Fibroblast of lung (primary cell): ENCODE measurements at places on chromosomes 6 and 20. TPM values are rescaled to one million over a fixed set of nuclear protein-coding genes. Genes with fewer than 3 reads are reported as not detected.

Gene HLA-DQA1
- total RNA-seq = 0.26 TPM in 1 of 2 replicates, not detected in the other

Gene GNRH2
- not detected in 2 replicates for total RNA-seq

Gene PLTP
- 110 and 132 TPM in 2 replicates for total RNA-seq

Gene COL10A1
- 1.3 and 40.1 TPM in 2 replicates for total RNA-seq

Gene C6orf163
- total RNA-seq = 1.8 and 2.8 TPM in 2 replicates

Gene TGM3
- under 0.01 TPM in 1 of 2 replicates, not detected in the other for total RNA-seq

Gene SIRT5
- total RNA-seq = 9.8 and 13.5 TPM in 2 replicates

DNA sequence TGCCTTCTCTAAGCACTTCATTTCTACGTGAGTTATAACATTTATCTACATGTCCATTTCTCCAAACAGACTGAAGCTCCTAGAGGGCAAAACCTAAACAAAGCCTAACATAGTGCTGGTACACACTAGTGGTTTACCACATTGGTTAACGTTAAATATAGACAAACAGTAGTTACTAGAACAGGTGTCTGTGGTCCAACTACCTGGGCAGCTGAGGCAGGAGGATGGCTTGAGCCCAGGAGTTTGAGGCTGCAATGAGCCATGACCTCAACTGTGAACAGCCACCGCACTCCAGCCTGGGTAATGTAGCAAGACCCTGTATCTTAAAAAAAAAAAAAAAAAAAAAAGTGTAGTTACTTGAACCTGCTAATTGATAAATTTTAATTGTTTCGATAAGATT, 26.5 kb downstream of the PTPRK start:
- no peak overlapping the region for H3K4me3 ChIP-seq
- no peaks in the 10 kb centered on the region for H3K36me3 ChIP-seq

DNA sequence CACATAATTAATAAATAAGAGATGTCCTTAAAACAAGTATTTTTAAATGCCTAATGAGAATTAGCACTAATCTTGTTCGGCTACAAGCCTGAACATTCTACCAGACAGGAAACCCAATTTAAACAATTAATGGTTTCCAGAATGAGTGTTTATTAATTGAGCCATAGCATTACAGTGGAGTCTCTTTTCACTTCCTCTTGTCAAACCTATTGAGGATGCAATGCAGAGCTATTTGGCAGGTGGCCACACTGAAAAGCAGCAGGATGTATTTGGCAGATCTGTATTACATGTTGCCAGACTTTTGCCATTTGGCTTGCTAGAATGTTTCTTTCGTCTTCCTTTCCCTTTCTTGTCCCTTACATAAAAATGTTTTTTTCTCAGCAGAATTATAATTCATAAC, 475.2 kb upstream of the MARCKS start:
- no peaks in the 10 kb centered on the region for H3K36me3 ChIP-seq
- no peak overlapping the region for H3K27ac ChIP-seq
- DNase-seq = peak; percentile 84
- no peak overlapping the region for H3K4me3 ChIP-seq
- no peaks in the 10 kb centered on the region for H3K27me3 ChIP-seq
- H3K4me1 ChIP-seq = peaks cover 6% of the 10 kb centered on the region

- H3K36me3 ChIP-seq = no peaks in the 10 kb centered on the region
- no peak overlapping the region for H3K4me3 ChIP-seq
- H3K4me1 ChIP-seq = peaks cover 2% of the 10 kb centered on the region
- H3K27me3 ChIP-seq = no peaks in the 10 kb centered on the region
Observed at GRCh38 chr6:75334266-75335040, 49.9 kb upstream of the TMEM30A start.

DNA sequence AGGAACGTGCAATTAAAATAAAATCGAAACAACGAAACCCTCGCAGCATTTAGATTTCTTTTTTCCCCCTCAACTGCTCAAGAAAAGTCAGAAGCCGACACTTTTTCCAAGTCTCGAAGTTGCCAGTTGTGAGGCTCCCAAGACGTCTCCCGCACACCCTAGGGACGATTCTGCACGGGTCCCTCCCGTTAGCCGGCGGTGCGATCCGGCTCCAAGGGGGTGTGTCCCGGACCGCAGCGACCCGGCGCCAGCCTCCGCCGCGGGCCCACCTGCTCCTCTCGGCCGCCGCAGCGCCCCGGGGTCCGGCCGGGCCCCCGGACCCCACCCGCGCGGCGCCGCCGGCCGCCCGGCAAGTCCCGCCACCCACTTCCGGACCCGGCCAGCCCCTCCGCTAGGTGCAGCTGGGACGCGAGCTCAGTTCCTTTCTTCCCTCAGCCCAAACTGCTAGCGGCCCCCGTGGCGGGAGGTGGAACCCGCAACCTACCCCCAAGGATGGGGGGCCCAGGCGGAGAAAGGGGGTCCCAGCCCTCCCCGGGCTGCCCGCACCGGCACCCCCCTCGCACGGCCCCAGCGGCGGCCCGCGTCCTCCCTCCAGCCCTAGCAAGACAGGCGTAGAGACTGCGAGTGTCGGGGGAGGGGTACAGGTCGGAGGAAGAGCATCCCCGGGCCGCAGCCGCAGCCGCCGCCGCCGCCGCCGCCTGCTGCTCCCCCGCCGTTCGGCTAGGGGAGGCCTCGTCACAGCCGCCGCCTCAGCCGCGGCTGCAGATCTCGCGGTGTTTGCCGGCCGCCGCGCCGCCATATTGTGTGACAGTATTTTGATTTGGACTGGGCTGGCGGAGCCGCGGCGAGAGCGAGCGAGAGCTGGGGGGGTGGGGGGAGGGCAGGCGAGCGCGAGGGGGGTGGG, 520 bp upstream of the TAB2 start:
- peak overlapping the region; percentile 89 for H3K27ac ChIP-seq
- no peaks in the 10 kb centered on the region for H3K36me3 ChIP-seq
- H3K4me1 ChIP-seq = peaks cover 6% of the 10 kb centered on the region
- peak overlapping the region; percentile 92 for H3K4me3 ChIP-seq
- H3K27me3 ChIP-seq = no peaks in the 10 kb centered on the region

DNA sequence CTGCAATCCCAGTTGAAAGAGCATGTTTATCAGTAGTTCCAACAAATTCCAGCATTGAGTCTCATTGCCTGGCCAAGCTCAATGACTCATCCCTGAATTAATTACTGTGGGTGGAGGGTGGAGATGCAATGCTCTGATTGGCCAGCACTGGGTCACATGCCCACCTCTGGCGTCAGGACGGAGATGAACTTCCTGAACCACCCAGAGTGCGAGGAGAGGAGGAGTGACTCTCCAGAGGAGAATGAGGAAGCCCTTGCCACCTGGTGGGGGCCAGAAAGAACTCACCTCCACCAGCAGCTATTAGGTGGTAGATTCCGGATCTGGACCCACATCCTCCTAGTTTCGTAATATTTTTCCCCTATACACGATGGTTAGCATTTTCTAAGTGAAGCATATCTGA, 283.9 kb downstream of the TBC1D7 start:
- H3K27ac ChIP-seq = no peak overlapping the region
- H3K36me3 ChIP-seq = no peaks in the 10 kb centered on the region
- no peaks in the 10 kb centered on the region for H3K27me3 ChIP-seq
- H3K4me3 ChIP-seq = no peak overlapping the region
- DNase-seq = no peak

- H3K4me1 ChIP-seq = peaks cover 4% of the 10 kb centered on the region
- H3K27me3 ChIP-seq = no peaks in the 10 kb centered on the region
- no peak overlapping the region for H3K4me3 ChIP-seq
- no peak overlapping the region for H3K27ac ChIP-seq
- peak; percentile 56 for DNase-seq
- no peaks in the 10 kb centered on the region for H3K36me3 ChIP-seq
Observed at GRCh38 chr6:48423640-48424365, 312.8 kb upstream of the PTCHD4 start.

GRCh38 chr6:73774311-73774774, 78.3 kb downstream of the CD109 start:
- no peak overlapping the region for H3K27ac ChIP-seq
- peak; percentile 91 for DNase-seq
- no peaks in the 10 kb centered on the region for H3K27me3 ChIP-seq
- H3K36me3 ChIP-seq = no peaks in the 10 kb centered on the region

GRCh38 chr6:124961777-124962638, at the start of gene RNF217:
RNF217 (plus strand) TSS chr6:124962437; CDS start chr6:124962545, 108 bp downstream.
- DNase-seq = peak; percentile 80
- H3K36me3 ChIP-seq = no peaks in the 10 kb centered on the region
- H3K27ac ChIP-seq = peak within 1 kb of the TSS; percentile 89
- no peaks in the 10 kb centered on the region for H3K27me3 ChIP-seq

GRCh38 chr20:7470912-7471311, 469.3 kb downstream of the HAO1 start:
- no peak for DNase-seq
- H3K27me3 ChIP-seq = no peaks in the 10 kb centered on the region
- H3K27ac ChIP-seq = no peak overlapping the region
- H3K36me3 ChIP-seq = no peaks in the 10 kb centered on the region
- H3K4me3 ChIP-seq = no peak overlapping the region

GRCh38 chr6:91812596-91813274, 1225.9 kb upstream of the MAP3K7 start:
- H3K4me3 ChIP-seq = no peak overlapping the region
- H3K4me1 ChIP-seq = no peaks in the 10 kb centered on the region

DNA sequence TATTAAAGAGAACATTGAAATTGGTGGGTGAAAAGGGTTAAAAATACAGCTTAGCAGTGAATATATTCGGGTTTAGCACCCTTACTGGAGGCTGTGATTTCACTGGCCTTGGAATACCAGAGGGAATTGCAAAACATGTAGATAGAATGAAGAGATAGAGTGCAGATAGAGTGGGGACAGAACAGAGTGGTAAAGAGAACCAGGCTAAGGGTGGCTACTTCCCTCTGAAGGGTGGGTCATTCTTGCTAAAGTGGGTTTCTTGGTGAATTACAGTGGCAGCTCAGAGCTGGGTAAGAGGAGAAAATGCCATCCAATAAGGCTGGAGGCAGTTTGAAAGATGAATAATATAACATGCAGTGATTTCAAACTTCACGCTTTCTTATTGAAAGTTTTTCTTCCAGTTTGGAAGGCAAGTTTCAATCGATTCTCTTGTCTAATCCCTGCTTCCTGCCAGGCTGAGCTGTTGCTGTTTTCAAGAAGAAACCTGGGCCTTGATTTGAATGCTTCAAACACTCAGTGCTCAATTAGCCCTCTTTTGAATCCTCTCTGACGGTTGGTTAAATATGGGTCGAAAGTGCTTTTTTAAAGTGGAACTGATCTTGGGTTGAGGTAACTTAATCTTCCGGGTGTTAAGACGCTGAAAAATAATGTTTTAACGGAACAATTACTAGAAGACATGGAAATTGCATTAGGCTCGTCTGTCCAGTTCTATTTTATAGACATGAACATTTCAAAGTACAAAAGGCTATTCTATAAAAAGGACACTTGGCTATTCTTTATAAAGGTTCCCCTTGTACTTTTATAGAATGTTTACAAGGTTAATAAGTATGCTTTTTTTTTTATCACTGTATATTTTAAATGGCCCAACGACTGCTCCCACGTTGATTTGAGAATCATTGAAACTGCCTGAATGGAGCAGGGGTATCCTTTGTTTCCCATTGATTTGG, 203.3 kb downstream of the BCAS1 start:
- H3K27me3 ChIP-seq = no peaks in the 10 kb centered on the region
- DNase-seq = no peak
- no peaks in the 10 kb centered on the region for H3K36me3 ChIP-seq
- no peak overlapping the region for H3K4me3 ChIP-seq
- peaks cover 12% of the 10 kb centered on the region for H3K4me1 ChIP-seq
- H3K27ac ChIP-seq = peak overlapping the region; percentile 50

DNA sequence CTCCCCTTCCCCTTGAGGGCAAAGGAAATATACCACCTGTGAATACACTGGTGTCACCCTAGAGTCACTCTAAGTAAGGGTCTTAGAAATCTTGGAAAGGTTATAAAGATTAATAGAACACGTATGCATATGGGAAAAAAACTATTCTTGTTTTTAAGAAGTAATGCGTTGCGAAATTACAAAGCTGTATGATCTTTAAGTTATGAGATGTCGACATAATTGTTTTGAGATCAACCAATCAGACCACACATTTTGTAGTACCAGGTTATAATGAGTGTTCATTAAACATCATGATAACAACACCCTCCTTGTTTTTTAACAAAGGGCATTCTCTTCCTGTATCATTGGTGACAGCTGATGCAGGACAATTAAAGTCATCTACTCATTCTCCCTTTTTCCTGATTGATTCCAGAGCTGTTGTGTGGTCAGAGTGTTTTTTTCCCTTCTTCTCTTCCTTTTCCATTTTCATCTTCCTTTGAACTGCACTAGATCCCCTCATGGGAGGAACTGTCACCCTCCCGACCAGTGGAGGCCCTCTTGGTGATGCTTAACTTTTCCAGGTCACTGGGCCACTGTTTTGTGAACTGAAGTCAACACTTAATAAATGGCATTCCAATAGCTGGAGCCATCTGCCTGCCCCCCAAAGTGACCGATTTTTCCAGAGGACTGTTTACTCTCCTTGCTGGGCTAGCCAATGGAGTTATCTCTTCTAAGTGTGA, 37.0 kb downstream of the PRDM1 start:
- H3K4me1 ChIP-seq = no peaks in the 10 kb centered on the region
- no peaks in the 10 kb centered on the region for H3K36me3 ChIP-seq
- DNase-seq = no peak
- no peaks in the 10 kb centered on the region for H3K27me3 ChIP-seq

DNA sequence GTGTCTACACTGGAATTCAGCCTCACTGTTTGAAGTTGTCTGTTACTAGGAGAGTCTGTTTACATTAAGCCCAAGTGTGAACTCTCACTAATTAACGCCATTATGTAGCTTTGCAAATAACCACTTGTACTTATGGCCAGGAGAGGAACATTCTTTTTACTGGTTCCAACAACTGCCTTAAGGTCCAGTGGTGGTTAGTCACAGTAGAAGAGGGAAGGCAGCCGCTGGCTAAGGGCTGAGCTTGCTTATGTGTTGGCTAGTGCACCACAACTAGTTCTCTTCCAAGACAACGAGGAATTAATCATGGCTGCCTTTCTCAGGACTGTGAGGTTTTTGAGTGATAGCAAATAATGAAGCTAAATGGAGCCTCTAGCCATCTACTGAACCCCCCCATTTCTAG, 14.9 kb upstream of the SLC22A23 start:
- no peak for DNase-seq
- no peaks in the 10 kb centered on the region for H3K27me3 ChIP-seq
- no peak overlapping the region for H3K4me3 ChIP-seq
- no peaks in the 10 kb centered on the region for H3K36me3 ChIP-seq

DNA sequence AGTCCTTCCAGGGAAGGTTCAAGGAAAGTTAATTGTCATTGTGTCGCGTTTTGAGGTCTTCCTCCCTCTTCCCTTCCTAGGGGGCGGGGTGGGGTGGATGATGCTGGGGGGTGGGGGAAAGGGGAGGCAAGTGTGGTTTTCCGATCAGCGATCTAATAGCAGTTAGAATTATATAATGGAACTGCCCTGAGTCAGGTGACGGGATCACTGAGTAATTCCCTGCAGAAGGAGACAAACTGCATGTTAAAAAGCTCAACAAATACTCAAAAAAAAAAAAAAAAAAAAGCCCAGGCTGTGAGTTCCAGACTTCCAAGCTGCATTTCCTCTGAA, 240.4 kb downstream of the PHACTR1 start:
- no peaks in the 10 kb centered on the region for H3K27me3 ChIP-seq
- H3K27ac ChIP-seq = no peak overlapping the region
- H3K4me3 ChIP-seq = peak overlapping the region; percentile 64
- DNase-seq = no peak
- H3K4me1 ChIP-seq = no peaks in the 10 kb centered on the region
